ENCODE measurements at places on chromosomes 6 and 20.

- DNase-seq: no peak
Measured at GRCh38 chr6:18350712-18351111, 36.4 kb upstream of the RNF144B start.

DNA sequence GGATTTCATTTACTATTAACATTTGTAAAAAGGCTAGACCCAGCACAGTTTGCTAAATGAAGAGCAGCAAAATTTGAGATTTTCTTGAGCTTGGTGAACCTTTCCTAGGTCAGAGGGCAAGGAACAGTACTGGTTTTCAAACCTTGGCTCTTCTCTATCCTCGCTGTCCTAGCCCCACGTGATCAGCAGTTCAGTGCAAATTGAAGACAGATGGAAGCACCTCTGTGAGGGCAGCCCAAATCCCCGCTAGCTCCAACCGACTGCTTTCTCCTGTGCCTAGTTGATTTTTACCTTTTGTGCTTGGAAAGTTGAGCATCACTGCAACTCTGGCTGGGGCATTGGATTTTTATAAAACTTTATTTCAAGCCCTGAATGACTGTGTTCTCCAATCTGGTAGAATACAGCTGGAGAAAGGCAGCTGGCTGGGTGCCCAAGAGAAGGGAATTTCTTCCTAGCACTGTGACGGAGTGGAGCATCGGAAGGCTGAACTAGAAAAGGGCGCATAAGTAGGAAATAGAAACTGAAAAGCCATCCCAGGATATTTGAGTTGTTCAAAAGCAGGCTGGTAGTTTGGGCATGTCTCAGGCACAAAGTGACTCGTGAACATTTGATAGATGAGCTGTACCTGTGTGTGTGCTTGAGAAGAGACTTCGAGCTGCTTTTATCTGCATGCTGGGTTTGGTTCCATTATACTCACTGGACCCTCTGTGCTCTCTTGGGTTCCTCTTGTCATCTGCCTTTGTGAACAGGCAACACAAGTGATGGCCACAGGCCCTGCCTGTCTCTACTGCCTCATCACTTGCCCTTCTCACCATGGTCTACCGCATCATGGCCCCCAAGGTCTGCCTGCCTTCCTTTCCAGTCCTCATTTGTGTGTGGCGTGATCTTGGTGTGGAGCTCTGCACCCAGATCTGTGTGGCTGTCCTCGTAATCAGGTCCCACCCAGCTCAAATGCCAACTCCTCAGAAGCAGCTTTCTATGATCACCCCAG lies 2.3 kb downstream of the RNF114 start:
- no peak for DNase-seq

DNA sequence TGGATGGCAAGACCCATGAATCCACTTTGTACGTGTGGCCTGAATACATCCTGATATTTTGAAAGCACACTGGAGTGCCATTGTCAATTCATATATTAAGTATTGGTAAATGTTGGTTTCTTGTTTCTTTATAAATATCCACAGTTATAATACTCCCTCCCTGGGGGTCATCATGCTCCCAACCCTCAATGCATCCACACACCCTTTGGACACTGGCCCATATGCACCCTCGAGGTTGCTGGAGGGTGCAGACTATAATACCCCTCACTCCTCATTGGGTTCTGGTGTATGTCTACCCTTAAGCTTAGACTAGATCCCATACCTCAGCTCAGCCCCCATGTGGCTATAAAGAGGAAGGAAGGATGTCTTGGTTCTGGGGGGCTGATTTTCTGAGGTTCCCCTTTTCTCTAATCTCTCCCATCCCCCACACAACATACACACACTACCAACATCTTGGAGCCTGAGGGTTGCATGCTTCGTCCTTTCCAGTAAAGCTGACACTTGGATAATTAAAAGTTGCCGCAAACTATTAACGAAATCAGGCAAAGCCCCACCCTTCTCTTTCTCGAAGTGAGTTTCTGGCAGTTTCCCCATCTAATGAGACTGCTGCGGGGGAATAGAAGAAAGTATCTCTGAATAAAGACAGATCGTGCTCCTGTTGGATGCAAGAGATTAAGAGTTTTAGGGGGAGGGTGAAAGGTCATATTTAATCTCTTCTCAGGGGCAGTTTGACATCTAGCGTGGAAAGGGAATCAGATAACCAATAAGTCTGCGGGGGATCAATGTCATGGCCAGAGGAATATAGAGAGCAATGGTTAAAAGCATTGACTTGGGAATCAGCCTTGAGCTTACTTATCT lies 7.4 kb downstream of the PIM1 start:
- DNase-seq: no peak

DNA sequence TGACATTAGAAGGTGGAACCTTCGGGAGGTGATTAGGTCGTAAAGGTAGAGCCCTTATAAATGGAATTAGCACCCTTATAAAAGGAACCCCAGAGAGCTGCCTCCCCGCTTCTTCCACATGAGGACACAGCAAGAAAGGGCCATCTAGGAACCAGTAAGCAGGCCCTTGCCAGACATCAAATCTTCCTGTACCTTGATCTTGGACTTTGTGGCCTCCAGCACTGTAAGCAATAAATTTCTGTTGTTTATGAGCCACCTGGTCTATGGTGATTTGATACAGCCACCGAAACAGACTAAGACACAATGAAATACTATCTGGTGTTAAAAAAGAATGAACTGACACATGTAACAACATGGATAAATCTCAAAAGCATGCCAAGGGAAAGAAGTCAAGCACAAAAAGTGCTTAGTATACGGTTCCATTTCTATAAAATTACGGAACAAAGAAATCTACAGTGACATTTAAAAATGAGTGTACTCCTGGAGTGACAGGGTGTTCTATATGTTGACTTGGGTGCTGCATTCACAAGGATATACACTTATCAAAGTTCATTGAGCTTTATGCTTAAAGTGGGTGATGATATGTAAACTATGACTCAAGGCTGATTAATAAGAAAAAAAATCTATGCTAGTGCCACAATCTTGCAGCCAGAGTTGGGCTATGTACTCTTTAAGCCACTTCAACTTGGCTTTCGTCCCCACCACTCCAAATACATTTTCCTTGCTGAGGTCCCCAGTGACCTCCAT lies 18.4 kb downstream of the SERPINB1 start:
- no peak for DNase-seq

- DNase-seq: peak; percentile 82
Measured at GRCh38 chr6:35049900-35050756, 91.0 kb downstream of the TCP11 start.

- no peak for DNase-seq
Measured at GRCh38 chr6:21437581-21437980, 156.0 kb upstream of the SOX4 start.

DNA sequence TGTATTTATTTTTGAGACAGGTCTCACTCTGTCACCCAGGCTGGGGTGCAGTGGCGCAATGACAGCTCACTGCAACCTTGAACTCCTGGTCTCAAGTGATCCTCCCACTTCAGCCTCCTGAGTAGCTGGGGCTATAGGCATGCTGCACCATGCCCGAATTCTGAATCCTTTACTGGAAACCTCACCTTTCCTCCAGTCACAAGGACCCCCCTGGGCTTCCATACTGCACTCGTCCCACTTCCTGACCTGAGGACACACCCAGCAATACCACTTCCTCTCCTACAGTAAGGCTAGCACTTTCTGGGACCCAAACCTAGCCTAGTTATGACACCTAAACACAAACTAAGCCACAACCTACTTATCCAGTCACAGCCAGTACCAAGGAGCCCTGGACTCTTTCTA lies 68.2 kb downstream of the FAM217A start:
- DNase-seq: no peak

- DNase-seq: no peak
Measured at GRCh38 chr6:117384659-117385058, 41.1 kb downstream of the ROS1 start.

- peak; percentile 82 for DNase-seq
Measured at GRCh38 chr6:111938710-111939109, 65.5 kb upstream of the FYN start.

- no peak for DNase-seq
Measured at GRCh38 chr20:19310541-19310940, 98.1 kb downstream of the SLC24A3 start.

DNA sequence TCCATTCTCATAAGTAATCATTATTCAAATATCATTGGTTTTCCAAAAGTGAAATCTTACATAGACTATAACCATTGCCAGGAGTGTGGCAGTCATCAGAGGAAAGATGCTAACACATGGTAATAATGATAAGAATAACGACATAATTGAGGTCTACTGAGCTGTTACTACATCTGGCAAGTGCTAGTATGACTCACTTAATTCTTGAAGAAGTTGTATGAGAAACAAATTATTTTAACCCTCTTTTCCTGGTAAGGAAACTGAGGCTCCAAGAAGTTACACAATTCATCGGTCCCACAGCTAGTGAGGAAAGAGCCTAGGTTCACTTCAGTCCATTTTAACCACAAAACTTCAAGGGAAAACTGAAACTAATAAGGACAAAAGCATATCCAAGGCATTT lies 335.6 kb upstream of the BTBD3 start:
- no peak for DNase-seq

DNA sequence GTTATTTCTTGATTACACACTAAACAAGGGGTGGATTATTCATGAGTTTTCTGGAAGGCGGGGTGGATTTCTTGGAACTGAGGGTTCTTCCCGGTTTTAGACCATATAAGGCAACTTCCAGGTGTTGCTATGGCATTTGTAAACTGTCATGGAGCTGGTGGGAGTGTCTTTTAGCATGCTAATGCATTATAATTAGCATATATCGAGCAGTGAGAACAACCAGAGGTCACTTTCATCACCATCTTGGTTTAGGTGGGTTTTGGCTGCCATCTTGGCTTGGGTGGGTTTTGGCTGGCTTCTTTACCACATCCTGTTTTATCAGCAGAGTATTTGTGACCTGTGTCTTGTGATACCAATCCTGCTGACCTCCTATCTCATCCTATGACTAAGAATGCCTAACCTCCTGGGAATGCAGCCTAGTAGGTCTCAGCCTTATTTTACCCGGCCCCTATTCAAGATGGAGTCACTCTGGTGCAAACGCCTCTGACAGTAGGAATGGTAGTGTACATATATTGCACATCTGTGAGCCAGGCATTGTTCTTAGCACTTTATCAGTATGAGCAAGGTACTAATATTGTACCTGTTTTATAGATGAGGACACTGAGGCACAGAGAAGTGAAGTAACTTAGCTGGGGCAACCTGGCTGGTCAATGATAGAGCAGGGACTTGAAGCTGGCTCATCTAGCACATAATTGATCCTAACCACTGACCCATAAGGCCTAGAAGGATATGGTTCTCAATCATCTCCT lies 203.7 kb downstream of the NFATC2 start:
- no peak for DNase-seq

DNA sequence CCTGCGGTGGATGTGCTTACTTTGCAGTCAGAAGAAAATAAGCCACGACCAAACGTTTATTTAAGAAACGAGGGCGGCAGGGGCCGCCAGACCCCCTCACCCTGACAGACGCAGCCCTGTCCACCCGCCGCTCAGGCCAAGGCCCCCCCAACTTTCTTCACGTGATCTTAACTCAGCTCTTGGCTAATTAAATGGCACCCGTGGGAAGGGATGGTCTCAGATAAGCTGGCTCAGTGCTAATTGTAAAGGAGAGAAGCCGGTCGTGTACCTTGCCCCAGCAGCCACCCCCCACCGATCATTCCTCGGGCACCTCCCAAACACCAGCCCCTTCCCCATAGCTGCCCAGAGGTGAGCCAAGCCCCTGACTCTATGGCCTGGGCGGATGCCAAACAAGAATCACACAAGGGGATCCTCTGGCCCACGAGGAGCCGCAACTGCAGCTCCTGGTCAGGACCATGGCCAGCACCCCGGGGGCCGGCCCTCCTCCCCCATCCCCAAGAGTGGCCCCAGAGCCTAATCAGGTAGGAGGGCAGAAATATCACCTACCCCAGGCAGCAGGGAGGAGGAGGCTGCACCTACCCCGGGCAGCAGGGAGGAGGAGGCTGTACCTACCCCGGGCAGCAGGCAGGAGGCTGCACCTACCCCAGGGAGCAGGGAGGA lies 11.2 kb downstream of the KCNQ2 start:
- no peak for DNase-seq

- no peak for DNase-seq
Measured at GRCh38 chr6:15462717-15463525, 199.9 kb downstream of the DTNBP1 start.

DNA sequence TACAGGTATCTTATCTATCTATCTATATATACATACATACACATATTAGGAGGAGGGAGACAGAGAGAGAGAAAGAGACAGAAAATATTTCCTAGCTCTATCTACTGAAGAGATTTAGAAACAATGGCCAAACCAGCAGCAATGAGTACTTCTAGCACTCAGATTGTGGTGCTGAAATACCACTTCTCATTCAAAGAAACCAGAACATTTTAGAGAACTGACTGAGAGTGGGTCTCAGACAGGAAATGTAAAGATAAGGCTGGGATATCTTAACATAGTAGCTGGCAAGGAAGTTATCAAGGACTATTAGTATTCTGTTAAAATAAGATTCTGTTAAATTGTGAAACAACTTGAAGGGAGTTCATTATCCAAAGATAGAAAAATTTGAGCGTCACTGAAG lies 57.0 kb downstream of the DNAAF9 start:
- DNase-seq: no peak

- DNase-seq: no peak
Measured at GRCh38 chr20:9068841-9069663, at the start of gene PLCB4. TSS of gene PLCB4 (plus strand) at chr20:9069087. CDS start at chr20:9307815, 238,728 bp downstream.

GRCh38 chr6:94341173-94341572 lies 921.8 kb upstream of the EPHA7 start:
- no peak for DNase-seq

DNA sequence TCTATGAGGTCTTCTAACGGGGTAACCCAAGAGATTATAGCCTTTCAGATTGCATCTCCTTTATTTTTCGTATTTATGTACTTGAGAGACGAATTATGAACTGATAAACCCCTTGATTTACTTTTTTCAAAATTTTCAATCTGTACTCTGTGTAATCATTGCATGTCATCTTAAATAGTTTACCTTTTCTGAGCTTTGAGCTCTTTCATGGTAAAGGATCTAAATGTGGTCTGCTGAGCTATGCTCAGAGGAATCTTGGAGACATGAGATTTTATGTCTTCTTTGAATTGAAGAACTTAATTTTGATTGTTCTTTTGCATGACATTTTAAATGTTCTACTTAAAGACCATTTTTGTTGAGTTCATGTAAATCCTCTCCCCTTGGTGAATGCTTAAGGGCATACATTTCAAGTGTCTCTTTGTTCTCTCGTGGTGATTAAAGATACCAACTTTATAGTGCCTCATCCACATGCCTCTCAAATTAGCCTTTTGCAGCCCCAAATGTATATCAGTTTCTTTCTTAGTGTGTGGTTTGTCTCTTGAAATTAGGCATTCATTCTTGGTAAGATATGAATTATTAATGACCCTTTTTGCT lies 116.3 kb upstream of the SCGN start:
- DNase-seq: no peak

DNA sequence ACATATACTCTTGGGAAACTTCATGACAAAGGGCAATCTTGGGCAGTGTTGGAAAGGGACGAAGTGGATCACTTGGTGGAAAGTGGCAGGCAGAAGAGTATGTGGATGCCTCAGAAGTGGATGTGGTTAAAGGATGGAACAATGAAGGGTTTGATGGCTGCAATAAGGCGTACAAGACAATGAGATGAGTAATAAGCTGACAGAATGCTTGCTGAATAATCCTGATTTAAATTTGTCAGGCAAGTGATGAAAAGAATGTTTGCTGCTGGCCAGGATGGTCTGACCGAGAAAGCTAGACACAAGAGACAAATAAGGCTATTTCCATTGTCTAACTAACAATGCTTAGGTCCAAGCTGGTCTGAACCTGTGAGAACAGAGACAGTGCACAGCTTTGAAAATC lies 61.6 kb upstream of the CEP85L start:
- DNase-seq: no peak

Measured in smooth muscle cell of the brain vasculature (primary cell).